NCI-H748 treated with DMSO at 0.1 percent for 48 hours (cell line): ENCODE measurements at places on chromosomes 5 and 9.

GRCh38 chr9:99231711-99232110 lies 9.6 kb downstream of the SEC61B start:
- no peak for DNase-seq

DNA sequence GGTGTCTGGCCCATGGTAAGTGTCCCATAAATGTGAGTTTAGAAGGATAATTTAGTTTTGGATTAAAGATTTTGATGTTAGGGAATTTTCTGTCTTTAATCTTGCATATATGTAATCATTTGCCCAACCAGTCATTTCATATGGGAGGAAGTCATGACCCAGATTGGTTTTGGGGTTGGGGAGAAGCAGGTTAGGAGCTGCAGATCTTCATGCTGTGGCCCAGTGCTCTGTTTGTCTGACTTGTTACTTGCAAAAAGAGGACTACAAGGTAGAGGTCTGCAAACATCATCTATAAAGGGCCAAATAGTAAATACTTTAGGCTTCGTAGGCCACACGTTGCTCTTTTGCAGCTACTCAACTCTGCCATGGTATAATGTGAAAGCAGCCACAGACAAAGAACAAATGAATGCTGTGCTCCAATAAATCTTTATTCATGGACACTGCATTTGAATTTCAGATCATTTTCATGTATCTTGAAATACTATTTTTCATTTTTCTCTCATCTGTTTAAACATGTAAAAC lies 16.8 kb downstream of the OSTF1 start:
- no peak for DNase-seq

DNA sequence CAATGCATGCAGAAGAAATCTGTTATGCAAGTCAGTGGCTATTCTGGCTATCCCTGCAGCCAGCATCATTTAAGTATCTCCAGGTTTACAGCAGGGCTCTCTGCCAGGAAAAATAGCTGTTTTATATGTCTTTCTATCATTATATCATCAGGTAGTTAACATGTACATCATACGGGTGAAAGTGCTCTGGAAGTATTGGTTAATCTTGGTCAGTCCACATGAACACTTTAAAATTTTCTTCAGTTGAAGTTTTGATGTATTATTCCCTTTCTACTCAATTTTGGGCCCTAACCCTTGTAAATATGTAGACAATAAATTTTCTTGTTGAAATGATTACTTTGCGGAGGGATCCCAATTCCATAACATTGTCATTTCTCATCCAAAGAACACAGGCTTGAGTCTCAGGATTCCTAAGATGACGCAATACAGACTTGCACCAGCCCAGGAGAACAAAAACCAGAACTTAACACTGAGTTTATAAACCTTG lies 67.5 kb downstream of the SEMA6A start:
- DNase-seq, result no peak

GRCh38 chr5:112892776-112893175 lies 29.3 kb downstream of the REEP5 start:
- DNase-seq, result no peak

DNA sequence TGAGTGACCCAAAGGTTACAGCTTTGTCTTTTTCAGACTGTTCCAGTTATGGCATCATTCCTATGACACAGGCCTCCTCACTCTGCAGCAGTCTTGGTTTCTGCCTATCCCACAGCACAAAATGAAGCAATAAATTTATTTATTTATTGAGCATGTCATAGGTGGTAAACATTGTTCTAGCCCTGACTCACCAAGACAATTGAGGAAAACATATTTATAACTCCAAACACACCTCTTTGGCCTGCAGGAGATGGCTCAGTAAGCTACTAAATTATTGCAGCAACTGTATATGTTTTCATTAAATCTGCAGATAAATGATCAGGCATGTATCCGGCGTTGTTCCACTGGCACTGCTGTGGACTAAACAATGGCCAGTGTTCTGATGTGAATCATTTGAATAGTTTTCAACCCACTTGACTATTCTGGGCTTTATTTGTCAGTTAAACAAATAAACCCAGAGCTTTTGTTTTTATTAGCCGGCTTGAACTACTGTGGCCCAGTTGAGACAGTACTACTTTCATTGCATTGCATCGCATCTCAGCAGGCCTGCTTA lies 83.2 kb downstream of the FOXD1 start:
- no peak for DNase-seq

GRCh38 chr9:4167079-4167671 lies 132.7 kb downstream of the GLIS3 start:
- no peak for DNase-seq

- DNase-seq, result peak; percentile 48
Measured at GRCh38 chr5:58504766-58505165, 13.5 kb downstream of the GAPT start.

GRCh38 chr5:126878085-126878484 lies 101.1 kb downstream of the LMNB1 start:
- no peak for DNase-seq

GRCh38 chr5:56908942-56909293 lies 478 bp upstream of the SETD9 start:
- DNase-seq, result no peak
